ENCODE measurements at places on chromosomes 2 and 18.

DNA sequence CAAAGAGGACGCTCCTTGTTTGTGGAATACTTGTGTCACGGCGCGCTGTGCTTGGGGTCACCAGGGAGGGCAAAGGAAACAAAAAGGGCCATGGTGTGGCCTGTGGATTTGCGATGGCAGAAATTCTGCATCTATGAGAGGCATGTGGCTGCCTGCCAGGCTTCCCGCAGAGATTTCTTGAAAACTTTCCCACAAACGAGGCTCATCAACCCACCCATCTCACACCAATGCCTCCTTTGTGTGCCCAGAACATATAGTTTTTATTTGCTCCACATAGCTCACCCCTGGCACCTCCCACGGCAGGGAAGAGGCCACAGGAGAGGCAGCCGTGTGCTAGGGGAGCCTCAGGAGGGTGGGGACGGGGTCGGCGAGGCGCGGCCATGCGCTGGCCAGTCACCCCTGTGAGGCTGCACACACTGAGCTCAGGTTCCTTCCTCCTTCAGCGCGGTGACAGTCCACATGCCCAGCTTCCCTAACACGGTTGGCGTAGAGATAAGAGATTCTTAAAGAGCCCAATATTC lies 100.3 kb downstream of the MBP start:
- no peak for DNase-seq

- no peak for DNase-seq
Observed at GRCh38 chr18:58247363-58247834, 203.4 kb downstream of the NEDD4L start.

DNA sequence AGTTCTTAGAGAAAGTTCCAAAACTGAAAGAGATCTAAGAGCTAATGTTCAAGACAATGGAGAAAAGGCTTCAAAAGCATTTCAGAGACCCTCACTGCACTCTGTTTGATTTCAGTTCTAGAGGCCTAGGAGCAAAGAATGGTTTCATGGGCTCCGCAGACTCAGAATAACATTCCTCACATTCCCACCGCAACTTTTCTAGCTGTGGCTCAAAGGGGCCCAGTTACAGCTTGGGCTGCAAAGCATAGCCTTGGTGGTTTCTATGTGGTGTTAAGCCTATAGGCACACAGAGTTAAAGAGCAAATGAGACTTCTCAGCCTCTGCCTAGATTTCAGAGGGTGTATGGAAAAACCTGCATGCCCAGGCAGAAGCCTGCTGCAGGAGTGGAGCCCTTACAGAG lies 73.0 kb downstream of the FSIP2 start:
- DNase-seq: no peak

GRCh38 chr2:709138-709765 lies 32.0 kb upstream of the TMEM18 start:
- no peak for DNase-seq

GRCh38 chr18:3761266-3761665 lies 311.3 kb downstream of the TGIF1 start:
- no peak for DNase-seq

- no peak for DNase-seq
Observed at GRCh38 chr2:71989671-71990070, 158.0 kb downstream of the CYP26B1 start.

DNA sequence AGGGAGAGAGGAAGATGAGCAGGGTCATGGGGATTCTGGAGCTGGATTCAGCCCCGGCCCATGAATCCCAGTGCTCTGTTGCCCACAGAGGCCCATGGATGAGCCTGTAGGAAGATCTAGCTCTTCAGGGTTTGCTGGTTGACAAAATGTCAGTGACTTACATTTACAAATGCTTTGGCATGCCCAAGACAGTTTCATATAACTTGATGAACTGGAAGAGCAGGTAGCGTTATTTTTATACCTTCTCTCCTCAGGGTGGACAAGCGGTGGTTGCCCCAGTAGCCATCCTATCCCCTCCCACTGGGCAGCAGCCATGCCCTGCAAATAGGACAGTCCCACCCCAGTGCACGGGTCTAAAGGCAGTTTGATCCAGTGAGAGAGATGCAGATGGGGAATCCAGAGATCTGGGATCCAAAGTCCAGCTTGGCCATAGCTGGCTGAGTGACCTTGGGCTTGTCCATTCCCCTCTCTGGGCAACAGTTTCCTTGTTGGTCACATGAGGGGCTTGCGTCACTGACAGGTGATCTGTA lies 21.5 kb upstream of the KCNK3 start:
- no peak for DNase-seq

DNA sequence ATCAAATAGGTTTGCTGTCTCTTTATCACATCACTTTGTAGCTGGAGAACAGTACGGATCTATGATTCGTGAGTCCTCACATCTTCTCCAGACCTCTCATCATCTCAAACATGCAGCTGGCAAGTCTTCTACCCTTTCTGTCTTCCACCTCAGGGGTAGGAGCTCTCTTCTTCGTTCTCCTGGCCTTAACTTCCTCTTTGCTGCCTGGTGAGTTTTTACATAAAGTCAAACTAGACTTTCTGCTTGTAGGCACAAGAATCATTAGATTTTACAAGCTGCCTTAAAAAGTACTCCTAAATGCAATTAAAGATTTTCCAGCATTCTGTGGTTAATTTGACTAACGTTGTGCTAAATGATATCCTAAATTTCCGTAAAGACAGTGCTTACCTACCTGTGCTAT lies 43.7 kb upstream of the TANK start:
- no peak for DNase-seq
